ENCODE measurements at places on chromosomes 1 and 21.
A peak's percentile ranks its signal among the peaks of the same experiment; 100 is the strongest.

GRCh38 chr1:219179293-219179692 lies 5.6 kb downstream of the LYPLAL1 start:
- no peak for DNase-seq

DNA sequence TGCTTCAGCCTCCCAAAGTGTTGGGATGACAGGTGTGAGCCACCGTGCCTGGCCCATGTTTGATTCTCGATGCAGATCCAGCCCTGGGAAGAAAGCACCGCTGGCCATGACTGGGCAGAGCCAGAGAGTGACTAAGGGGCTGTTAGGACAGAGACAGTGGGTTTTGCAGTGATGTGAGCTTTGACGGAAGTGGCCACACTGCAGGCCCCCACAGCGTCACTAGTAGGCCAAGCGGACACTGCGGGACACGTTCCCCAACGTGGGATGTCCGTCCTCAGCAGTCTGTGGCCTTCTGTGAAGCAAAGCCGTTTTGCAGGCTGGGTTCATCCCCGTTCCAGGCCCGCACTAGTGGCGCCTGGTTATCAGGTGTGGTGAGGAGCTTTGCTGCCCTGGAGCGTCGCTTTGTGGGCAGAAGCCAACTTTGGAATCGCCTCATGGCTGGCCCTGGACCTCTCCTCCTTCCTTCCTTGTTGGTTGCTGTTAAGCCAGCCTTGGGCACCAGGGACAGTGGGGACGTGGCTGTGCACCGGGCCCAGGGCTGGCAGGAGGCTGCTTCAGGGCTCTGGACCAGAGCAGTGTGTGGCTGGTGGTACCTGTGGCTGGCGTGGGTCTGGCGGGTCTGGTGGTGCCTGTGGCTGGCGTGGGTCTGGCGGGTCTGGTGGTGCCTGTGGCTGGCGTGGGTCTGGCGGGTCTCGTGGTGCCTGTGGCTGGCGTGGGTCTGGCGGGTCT lies 41.2 kb downstream of the SKI start:
- no peak for DNase-seq

DNA sequence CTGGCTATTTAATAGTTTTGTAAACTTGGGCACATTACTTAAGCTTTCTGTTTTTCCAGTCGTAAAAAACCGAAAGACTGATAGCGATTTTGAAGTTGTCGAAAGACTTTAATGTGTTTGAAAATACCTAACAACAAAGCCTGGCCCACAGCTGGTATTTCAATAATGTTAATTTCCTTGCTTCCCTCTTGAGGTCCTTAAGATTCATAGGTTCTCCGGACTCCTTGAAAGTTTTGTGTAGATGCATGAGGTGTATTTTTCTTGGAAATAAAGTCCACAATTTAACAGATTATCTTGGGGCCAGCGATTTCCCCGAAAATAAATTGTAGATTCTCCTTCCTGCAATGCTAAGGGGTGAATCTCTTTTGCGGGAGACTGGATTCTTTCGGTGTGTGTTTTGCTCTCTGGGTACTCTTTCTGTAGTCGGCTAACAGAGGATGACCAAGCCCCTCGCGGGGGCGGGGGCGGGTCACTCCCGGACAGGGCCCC lies 735 bp upstream of the YTHDF2 start:
- DNase-seq: no peak

DNA sequence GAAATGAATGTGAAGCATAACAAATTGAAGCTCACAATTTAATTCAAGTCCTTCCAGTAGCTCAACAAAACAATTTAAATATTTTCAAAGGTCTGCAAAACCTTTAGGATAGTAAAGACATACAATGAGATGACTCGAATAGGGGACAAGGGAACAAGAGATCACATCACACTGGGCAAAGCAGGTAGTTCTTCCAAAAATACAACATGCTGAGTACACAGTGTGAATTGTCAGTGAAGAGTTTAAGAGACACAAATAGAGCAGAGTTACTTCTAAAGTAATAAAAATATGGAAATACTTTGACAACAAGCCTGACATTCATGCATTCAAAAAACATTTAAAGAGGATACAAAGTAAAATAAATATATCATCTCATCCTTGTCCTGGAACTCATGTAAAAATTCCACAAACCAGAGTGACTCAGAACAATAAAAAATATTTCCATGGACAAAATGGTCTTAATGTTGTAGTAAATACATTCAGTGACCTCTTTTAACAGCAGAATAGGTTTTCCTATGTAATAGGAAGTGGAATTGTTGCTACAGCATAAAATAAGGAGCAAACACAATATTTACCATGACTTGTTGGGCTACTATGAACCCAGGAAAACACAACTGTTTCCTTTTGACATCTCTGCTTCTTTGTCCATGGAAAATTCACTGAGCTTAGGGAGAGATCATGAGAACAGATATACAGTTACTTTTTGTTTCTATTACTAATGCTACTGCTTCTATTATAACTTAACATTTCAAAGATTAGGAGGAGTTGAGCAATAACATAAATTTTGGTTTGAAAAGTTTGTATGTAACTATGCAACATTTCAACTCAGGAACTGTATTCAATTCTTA lies 83.7 kb upstream of the BCL10 start:
- no peak for DNase-seq

GRCh38 chr1:236762410-236762809 lies 32.7 kb upstream of the MTR start:
- no peak for DNase-seq

- no peak for DNase-seq
Measured at GRCh38 chr1:245933431-245934045, 573.5 kb downstream of the SMYD3 start.

- DNase-seq: no peak
Measured at GRCh38 chr1:6503884-6504602, 12.6 kb upstream of the PLEKHG5 start.

GRCh38 chr1:940107-941014 lies 16.6 kb downstream of the SAMD11 start:
- DNase-seq: no peak

DNA sequence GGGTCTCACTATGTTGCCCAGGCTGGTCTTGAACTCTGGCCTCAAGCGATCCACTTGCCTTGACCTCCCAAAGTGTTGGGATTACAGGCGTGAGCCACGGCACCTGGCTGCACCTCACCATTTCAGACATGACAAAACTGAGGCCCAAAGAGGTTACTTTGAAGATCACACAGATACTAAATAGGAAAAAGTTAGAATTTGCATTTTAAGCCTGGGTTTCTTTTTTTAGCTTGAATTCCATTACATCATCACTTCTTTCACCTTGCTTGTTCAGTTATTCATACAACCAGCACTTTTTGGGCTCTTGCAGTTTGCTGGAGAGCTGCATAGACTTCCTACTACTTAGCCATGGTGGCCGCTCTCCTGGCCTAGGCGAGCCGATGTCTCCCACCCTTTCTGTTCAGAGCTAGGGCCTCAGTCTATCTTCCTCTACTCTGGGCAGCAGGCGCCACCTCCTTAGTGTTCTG lies 16.3 kb upstream of the CD2 start:
- DNase-seq: no peak

DNA sequence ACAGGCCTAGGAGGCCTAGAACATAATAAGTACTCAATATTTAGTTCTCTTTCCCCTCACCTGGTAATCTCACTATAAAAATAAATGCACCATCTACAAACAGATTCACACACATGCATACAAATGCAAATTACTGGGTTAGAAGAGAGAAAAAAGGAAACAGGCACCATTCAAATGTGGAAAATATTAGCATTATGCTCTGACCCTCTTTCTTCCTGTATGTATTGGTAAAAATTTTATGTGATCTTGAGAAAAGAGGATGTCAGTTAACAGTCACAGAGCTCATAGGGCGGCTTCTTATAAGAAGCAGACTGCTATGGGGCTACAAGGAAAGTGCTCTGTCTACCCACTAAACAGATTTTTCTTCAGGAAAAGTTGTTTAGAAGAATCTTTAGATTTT lies 565.4 kb downstream of the LMO4 start:
- DNase-seq: no peak

DNA sequence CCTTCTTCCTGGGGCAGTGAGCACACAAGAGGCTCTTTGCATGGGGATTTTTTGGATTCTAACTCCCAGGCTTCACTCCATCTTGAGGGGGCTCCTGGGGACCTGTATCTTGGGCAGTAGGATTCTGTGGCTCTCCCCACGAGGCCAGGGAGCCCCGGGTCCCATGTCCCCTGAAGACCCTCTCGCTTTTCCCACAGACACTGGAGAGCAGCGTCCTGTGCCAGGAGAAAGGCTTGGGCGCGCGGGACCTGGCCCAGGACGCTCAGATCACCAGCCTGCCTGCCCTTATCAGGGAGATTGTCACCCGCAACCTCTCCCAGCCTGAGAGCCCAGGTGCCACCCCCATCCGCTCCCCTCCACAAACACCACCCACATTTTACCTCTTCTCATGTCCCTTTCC lies 735 bp downstream of the CROCC start:
- no peak for DNase-seq

GRCh38 chr1:8083739-8084484 lies 57.8 kb upstream of the ERRFI1 start:
- DNase-seq: no peak

DNA sequence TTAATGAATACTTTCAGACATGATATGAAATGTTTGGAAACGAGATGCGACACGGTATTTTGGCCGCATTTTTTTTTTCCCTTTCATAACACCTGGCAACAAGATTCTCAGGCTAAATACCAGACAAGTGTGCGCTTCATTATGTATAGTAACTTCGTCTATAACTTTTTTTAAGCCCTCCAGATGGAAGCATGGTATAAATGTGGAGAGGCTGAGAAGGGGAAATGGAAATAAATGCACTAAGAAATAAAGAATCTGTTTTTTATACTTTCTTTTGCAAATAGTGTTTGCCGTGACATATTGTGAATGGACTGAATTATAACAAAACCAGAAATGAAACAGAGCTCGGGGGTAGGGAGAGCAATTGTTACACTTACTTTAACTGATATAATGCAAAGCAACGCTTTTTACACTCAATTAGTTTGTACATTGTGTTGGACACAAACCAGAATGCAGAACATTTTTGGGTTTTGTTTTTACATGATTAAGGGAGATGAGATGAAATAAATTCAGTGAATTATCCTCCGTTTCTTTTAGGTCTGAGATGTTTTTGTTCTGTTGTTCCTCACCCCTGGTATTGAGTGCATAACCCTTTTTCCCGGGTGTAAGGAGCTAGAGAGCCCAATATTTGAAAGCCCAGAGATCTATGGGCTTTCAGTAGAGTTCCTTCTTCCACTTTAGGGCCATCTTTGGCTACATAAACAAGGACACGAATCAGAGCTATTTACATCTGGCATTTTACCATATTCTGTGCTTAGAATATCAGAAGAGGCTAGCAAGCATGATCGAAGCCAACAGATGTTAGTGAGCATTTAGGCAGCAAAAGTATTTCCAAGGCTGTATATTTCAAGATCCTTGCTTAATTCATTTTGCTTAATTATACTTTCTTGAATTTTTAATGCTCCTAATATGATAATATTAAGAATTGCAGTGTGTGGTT lies 478.0 kb downstream of the CAMTA1 start:
- DNase-seq: no peak

DNA sequence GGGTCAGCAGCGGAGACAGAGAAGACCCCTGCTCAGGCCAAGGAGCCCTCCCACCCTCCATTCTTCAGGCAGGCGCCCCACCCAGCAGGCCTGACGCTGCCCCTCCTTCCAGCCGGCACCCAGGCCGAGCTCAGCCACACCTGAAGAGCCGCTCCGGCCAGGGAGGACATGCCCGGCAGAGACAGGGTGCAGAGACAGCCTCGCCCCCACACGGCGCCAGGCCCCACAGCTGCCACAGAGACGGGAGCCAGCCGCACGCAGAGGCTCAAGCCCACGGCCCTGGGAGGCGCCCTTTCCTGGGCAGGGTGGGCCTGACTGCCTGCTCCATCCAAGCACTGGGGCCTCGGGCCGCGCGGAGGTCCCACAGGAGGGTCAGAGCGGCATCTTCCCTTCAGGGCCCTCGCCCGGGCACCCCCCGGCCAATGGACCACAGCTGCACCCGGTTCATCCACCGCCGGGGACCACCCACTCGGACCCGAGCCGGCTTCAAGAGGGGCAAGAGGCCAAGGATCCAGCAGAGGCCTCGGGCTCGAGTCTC lies 5.2 kb downstream of the TTLL10 start:
- DNase-seq: no peak

GRCh38 chr21:46214478-46215340 lies 13.9 kb downstream of the LSS start:
- no peak for DNase-seq

DNA sequence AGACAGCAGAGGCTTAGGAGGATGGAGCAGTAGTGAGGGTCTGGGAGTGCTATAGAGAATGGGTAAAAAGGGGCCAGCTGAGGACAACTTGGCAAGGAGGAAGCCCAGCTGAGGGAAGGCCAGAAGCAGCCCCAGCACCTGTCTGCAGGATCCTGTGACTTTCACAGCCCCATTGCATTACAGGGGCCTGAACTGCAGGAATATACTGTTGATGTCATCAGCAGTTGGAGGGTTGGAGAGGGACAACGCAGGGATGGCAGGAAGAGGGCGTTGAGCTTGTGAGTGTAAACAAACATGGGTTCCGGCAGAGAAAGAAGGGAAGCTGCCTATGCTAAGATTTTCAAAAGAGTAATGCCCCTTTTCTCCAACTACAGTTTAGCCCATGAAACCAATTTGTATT lies 628.5 kb downstream of the SMYD3 start:
- no peak for DNase-seq

DNA sequence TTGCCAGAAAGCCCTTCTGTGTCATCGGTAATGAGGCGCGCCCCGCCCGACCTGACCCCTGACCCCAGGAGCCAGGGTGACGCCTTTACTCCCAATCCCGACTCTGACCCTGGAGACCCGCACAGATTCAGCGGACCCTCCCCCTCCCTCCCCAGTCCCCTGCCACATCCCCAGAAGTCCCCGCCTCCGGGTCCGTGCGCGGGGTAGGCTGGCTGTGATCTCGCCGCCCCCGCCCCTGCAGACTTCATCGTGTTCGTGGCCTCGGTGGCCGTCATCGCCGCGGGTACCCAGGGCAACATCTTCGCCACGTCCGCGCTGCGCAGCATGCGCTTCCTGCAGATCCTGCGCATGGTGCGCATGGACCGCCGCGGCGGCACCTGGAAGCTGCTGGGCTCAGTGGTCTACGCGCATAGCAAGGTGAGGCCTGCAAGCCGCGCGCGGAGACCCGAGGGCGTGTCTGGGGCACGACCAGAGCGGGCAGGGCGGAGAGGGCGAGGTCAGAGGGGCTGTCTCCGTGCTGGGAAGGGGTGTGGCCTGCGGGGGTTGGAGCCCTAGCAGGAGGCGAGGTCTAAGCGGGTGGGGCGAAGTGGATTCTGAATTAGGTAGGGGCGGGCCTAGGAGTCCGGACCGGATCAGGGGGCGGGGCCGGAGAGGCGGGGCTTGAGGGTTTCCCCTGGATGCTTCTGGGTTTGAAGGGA lies 34.8 kb downstream of the KCNQ4 start:
- peak; percentile 83 for DNase-seq

DNA sequence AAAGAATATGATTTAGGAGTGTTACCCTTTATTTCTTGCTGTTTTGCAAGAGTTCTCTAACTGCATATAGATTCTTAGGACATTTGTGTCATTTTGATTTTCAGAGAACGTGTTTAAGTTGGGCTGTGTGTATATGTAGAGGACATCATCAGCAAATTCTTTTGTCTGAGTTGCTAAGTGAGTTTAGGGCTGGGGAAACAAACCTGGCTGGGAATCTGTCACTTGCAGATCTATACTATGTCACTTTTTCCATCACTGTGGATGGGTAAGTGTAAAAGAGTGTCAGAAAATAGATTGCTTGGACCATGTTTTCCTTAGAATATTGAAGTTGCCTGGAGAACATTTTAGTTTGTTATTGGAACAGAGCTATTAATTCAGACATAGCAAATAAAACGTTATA lies 349.1 kb upstream of the NEGR1 start:
- DNase-seq: no peak

GRCh38 chr1:230170622-230171021 lies 103.6 kb downstream of the GALNT2 start:
- no peak for DNase-seq
